ENCODE measurements at places on chromosomes 4 and X. TPM values are rescaled to one million over a fixed set of nuclear protein-coding genes. Genes with fewer than 3 reads are reported as not detected.

Gene SAGE1
- total RNA-seq: not detected

Gene PAGE3
- not detected for total RNA-seq

Gene WDR17
- 0.15 TPM for total RNA-seq

Gene AFF2
- 0.12 TPM for total RNA-seq

Gene MND1
- 0.35 TPM for total RNA-seq

Gene TMEM129
- 37.2 TPM for total RNA-seq

Gene DGAT2L6
- not detected for total RNA-seq

Gene IL2
- total RNA-seq: not detected

Gene ASB12
- total RNA-seq: not detected

Gene GSX2
- not detected for total RNA-seq

Gene ALAS2
- not detected for total RNA-seq

Gene PPBP
- not detected for total RNA-seq

Gene DSPP
- not detected for total RNA-seq

Gene WDR44
- 10.7 TPM for total RNA-seq

Gene ETDB
- total RNA-seq: not detected

Gene JAKMIP1
- total RNA-seq: not detected

Gene EVC
- 56.7 TPM for total RNA-seq

Gene CLDN2
- total RNA-seq: not detected

Gene AGTR2
- total RNA-seq: not detected

Gene CACNA1F
- total RNA-seq: not detected

Gene KLB
- total RNA-seq: not detected

Gene NDST4
- not detected for total RNA-seq

Gene MAGEE2
- total RNA-seq: not detected

Gene RENBP
- 5.5 TPM for total RNA-seq

Gene TAPT1
- 12.3 TPM for total RNA-seq

Gene REPS2
- 0.23 TPM for total RNA-seq
